WTC11 (cell line): ENCODE measurements at places on chromosomes 5 and 9. TPM values are rescaled to one million over a fixed set of nuclear protein-coding genes. Genes with fewer than 3 reads are reported as not detected.

The BTNL3 gene
- total RNA-seq, result not detected in 3 replicates

GRCh38 chr9:7668541-7668940 lies 131.0 kb downstream of the DMAC1 start:
- no peak overlapping the region for H3K27ac ChIP-seq
- H3K4me3 ChIP-seq, result no peak overlapping the region

DNA sequence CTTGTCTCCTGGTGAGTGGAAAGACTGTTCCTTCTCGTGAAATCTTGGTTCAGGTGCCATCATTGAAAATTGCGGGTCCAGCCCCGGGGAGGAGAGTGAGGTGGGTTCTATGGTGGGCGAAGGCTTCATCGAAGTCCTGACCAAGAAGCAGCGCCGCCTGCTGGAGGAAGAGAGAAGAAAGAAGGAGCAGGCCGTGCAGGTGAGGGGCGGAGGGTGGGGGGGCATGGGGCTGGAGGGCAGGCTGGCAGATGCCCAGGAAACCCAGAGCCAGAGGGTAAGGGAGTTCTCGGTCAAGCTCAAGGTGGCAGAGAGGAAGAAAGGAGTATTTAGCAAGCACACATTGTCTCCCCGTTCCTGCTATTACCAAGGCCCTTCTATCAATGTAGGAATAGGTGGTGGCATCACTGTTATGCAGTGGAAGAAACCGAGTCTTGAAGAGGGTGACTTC lies 24.3 kb upstream of the POMT1 start:
- H3K4me3 ChIP-seq, result no peak overlapping the region
- H3K27ac ChIP-seq, result peak overlapping the region; percentile 23
- peaks cover 82% of the 10 kb centered on the region for H3K36me3 ChIP-seq
- H3K4me1 ChIP-seq, result no peaks in the 10 kb centered on the region
- no peaks in the 10 kb centered on the region; the same call in 1 of the 2 replicates for H3K27me3 ChIP-seq

GRCh38 chr5:94903726-94904125 lies 285.3 kb downstream of the SLF1 start:
- no peaks in the 10 kb centered on the region for H3K4me1 ChIP-seq
- H3K36me3 ChIP-seq, result no peaks in the 10 kb centered on the region
- H3K27me3 ChIP-seq, result no peaks in the 10 kb centered on the region
- no peak overlapping the region for H3K4me3 ChIP-seq
- no peak overlapping the region for H3K27ac ChIP-seq
- no peak for DNase-seq

DNA sequence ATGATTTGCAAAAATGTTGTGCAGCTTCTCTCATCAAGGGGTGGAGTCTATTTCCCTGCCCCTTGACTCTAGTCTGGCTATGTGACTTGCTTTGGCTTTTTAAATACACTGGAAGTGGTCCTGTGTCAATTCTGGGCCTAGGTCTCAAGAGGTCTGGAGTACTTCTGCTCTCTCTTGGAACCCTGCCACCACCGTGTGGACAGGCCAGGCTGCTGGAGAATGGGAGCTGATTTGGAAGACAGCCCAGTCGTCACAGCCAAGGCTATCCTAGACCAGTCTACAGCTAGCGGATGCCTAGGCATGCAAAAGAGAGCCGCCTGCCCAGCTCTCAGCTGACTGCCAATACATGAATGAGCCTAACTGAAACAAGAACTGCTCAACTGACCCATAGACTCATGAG lies 56.7 kb upstream of the CLINT1 start:
- no peaks in the 10 kb centered on the region for H3K36me3 ChIP-seq
- H3K27me3 ChIP-seq, result no peaks in the 10 kb centered on the region
- no peak for DNase-seq
- no peak overlapping the region for H3K4me3 ChIP-seq
- H3K27ac ChIP-seq, result no peak overlapping the region
- peaks cover 44% of the 10 kb centered on the region for H3K4me1 ChIP-seq

- H3K4me1 ChIP-seq, result 0 out of 2 replicates have a peak, but pooled peaks cover 3% of the 10 kb centered on the region
- H3K36me3 ChIP-seq, result no peaks in the 10 kb centered on the region
- peaks cover 44% of the 10 kb centered on the region for H3K27me3 ChIP-seq
- H3K4me3 ChIP-seq, result no peak overlapping the region
- H3K27ac ChIP-seq, result no peak overlapping the region
Measured at GRCh38 chr9:115013998-115014397, 83.6 kb upstream of the TNFSF8 start.

GRCh38 chr5:39657943-39658342 lies 233.2 kb upstream of the DAB2 start:
- no peak for DNase-seq
- no peaks in the 10 kb centered on the region for H3K36me3 ChIP-seq
- H3K4me3 ChIP-seq, result no peak overlapping the region
- peaks cover 14% of the 10 kb centered on the region for H3K4me1 ChIP-seq
- H3K27me3 ChIP-seq, result peaks cover 29% of the 10 kb centered on the region
